ENCODE measurements at places on chromosomes 2 and 18.

DNA sequence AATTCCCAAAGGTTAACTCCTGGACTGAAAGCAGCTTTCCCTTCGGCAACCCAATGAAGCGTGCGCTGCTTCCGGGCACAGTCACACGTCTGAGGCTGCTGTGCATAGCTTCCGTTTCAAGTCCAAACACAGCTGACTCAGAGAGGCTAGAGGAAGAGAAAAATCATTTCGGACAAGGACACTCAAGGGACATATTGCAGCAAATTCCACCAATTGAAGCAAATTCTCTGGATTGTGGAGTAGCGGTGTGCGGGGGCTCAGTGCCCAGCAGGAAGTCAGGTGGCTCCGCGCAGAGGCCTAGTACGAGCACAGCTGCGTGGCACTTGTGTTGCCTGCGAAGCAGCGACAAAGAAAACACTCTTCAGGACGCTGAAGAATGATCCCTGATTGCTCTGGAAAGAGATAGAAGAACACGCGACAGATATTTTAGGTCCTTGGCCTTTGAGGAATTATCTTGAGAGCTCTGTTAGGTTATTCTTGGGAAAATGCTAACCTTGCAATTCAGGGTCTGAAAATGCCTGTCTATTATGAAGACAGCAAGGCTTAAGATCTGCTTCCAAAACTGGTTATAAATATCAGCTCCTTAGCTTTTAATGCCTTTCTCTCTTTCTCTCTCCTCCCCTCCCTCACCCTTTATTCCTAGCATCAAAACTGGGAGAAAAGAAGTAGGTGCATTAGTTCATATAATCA, 352.6 kb upstream of the DLGAP1 start:
- DNase-seq = no peak

DNA sequence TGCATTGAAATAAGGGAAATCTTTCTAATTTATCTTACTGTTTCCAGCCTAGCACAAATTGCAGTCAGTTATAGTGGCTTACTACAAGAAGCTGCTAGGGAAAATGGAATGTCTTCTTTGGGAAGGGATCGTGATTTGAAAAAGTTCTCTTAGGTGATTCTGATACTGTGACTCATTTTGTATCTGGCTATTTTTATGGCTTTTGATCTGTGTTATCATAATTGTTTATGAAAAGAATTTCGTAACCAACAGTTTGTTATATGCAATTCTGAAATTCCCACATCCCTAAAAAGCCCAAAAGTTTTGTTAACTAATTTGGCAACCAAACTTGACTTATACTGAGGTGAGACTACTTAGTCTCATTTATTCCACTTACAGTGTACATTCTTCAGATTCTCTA, 12.4 kb downstream of the PTPN4 start:
- DNase-seq = no peak

DNA sequence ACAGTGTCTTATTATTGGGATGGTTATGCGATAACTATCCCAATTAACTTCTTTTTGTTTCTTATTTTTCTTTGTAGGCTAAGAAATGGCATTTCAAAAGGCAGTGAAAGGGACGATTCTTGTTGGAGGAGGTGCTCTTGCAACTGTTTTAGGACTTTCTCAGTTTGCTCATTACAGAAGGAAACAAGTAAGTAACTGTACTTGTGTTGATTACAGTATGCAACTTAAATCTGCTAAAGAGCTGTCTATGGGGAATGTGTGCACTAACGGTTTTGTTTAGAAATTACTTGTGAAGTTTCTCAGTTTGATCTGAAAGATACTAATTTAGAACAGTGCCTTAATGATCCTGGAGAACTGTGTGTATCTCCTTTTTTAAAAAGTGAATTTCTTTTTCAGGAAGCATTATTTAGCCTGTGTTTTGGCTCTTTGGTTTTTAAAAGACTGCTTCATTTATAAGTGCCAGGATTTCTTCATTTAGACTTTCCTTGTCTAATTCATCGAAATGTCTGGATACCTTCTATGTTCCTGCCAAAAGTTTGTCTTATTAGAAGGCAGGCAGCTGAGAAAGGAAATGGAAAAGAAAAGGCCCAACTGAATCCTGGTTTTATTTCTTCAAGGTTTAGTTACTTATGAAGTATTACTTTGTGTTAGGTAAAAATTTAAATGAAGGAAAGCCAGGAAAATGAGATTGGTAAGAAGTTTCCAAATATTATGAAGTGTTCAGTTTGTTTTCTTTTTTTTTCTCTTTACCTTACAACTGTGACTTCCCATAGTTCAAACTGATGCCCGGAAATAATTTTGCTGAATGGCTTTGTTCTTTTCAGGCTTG, 40.1 kb downstream of the GPD2 start:
- DNase-seq = no peak

DNA sequence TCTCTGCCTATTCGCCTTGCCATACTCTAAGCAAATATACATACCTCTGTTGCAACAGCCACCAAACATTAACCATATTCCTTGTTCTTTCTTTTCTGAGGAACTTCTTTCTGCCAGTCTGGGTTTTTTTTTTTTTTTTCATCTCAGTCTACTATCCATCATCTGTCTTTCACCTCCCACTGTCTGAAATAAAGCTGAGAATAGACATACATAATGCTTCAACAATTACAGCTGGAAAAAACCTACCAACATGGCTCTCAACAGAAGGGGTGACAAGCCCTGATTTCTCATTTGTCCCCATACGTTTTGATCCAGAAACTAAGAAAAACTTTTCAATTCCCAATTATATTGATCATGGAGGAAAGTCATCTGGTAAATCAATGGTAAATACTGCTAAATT, 728.8 kb upstream of the POU3F3 start:
- DNase-seq = no peak

DNA sequence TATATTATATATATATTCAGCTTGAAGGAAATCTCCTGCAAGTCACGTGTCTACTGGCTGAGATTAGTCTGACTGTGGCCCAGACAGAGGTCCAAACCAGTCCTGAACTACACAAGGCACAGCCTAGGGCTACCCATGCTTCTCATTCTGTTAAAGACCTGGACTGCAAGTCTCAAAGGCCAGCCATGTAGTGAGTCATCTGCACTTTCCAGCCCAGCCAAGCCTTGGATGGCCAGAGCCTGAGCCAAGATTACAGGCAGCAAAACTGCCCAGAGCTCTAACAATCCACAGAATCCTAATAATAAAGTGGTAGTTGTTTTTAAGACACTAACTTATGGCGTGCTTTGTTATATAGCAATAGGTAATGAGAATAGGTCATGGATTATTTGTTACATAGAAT, 259.6 kb downstream of the SS18 start:
- DNase-seq = no peak

- DNase-seq = no peak
These were observed 51.9 kb upstream of the SEMA4C start for GRCh38 chr2:96921561-96922319.

GRCh38 chr2:163417596-163418337, 318.0 kb downstream of the FIGN start:
- DNase-seq = no peak

DNA sequence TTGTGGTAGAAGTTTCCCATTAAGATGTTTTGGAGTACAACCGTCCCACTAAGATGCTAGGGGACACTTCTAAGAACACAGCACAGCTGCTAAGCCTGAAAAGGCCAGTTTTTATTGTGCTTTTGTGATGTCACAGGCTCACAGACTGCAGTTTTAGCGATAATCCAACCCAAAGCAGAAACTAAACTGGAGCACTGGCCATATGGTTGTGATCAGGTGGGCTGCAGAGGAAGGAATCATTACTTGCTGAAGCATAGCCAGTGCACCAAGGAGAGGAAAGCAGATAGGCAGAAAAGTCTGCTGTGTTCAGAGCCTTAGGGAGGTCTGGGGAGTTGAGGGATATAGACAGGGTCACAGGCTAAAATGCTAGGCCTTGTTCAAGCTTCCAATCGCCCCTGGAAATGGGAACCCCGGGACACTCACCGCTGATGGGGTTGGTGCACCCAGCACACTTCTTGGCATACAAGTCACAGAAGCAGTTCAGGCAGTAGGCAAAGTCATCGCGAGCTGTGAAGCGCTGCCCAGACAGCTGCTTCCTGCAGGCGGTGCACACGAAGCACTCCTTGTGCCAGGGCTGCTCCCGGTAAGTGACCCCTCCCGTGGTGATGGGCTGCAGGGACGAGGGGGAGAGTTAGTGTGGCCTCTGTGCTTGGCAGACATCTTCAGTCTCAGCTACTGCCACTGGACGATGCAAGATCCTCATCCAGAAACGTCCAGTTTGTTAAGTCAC, 25.7 kb downstream of the C2orf49 start:
- DNase-seq = no peak

DNA sequence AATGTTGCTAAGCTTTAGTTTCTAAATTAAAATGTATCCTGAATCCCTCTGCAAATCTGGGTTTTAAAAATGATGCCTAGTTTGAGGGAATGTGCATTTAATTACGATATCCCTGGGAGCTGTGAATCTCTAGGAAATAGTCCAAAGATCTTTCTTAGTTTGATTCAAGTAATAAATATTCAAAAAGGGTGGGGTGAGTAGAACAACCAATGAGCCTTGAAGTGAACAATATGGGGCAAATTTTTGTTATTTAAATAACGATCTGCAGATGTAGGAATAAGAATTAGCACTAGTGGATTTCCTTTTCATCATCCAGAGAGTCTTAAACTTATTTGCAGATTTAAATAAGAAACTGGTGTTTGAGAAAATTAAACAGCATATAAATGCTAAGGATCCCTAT, 106.3 kb downstream of the ACVR1 start:
- no peak for DNase-seq

DNA sequence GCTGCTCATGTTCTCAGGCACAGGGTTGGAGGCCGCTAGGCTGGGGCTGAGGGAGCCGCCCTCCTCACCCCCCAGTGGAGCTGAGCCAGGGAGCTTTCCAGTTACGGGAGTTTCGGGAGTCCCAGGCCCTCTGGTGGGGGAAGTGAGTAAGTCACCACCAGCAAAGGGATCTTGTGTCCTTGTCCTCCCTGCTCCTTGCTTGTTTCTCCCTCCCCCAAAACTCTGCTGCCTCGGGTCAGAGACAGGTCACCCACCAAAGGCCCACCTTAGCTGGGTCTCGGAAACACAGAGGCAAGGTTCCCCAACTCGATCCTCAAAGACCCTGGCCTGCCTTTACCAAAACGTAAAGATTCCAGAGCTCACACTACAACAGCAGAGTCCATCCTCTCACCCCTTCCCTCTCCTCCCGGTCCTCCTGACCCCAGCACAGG, 60.5 kb upstream of the POMC start:
- DNase-seq = peak; percentile 72

DNA sequence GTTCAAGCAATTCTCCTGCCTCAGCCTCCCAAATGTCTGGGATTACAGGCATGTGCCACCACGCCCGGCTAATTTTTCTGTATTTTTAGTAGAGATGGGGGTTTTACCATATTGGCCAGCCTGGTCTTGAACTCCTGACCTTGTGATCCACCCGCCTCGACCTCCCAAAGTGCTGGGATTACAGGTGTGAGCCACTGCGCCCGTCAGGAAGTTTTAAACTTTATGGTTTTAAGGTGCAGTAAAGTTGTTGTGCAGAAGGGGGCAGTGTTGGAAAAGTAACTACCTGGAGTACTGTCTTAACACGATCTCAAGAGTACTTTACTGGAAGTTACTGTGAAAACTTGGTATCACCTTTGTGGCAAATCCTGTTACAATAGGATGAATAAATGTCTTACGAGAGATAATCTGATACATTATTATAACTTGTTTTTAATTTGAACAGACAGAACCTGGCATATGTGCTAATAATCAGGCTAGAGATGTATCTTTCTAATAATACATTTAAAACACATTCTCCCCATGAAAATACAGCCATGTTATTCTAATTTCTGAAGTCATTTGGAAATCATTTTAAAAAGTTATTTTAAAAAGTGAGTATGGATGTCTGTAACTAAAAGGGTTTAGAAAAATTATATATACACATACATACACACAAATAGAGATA, 10.8 kb downstream of the SPDYA start:
- no peak for DNase-seq

GRCh38 chr2:31386648-31387047, 27.9 kb downstream of the XDH start:
- no peak for DNase-seq

DNA sequence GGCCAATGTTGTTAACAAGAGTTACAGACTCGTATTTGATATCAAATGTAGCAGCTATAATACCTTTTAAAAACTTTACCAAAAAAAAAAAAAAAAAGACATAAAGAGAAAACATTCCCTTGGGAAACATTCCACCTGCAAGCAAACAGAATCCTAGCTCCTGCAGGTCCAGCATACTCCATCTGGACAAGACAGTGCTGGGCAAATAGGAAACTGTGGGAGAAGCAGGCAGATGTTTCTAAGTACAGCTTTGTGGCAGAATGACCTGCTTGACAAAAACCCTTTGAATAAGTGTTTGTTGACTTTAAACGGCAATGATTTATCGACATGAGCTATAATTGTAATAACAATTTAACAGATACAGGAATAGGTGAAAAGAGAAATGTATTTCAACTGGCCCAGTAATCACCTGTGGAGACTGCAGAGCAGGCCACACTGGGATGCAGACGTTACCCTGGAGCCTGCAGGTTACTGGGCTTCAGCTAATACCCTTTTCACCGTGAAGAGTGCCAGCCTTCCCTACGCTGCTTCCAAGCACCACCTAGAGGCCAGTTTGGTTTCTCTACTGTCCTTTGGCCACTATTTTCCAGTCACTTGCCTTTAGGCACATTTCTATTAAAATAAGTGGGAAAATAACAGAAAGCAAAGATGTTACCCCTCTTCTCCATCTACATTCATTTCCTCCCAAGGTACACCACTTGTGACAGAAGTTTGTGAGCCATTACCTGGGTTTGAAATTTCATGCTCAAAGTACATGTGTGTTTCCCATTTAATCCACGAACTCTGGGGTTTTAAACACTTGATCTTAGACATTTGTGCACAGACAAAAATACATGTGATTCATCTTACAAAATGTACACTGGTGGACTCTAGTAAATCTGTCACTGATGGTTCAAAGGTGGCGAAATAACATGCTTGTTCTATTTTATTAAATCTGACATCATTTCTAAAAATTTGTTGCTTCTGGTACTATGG, 96.9 kb upstream of the ZNF397 start:
- DNase-seq = peak; percentile 76

DNA sequence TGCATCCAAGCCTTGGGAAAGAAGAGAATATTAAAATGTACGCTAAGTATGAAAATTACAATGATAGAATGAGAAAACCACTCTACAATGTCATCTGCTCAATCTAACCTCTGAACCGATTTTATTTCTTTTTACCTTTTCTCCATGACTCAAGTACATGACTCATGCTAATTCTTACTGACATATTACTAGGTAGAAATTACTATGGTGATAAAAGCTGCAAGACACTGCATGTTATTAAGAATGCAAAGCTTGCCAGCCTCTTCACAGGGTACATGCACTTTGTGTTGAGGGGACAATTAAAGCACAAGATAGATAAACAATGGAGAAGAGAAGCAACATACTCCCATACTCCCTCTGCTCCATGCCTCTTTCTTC, 20.7 kb downstream of the SFT2D3 start:
- no peak for DNase-seq

DNA sequence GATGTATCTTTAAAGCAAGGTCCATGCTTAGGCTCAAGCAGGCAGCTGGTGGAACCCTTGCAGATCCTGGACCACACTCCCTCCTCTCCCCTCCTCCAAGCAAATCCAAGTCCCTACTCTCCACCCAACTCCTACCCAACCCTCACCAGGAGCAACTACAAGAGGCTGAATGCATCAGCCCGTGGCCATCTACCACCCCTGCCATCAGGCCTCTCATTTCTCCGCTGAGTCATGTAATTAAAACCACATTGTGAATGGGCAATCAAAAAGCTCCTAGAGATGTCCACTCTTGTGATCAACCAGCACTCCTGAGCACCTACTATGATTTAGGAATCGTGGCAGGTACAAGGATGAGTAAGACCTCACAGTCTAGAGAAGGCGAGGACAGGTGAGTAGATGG, 142.2 kb upstream of the CAPN13 start:
- DNase-seq = no peak

- DNase-seq = no peak
These were observed 6.5 kb upstream of the IMPA2 start for GRCh38 chr18:11974741-11975325.

Data from head of caudate nucleus (tissue), 42 donors.